ENCODE measurements at places on chromosomes 1 and 21.

- no peak for DNase-seq
Measured at GRCh38 chr21:28235169-28235895, 757.3 kb downstream of the LTN1 start.

GRCh38 chr1:247459507-247459906, 1.6 kb upstream of the OR2B11 start:
- no peak for DNase-seq

GRCh38 chr1:202599669-202600431, 110.4 kb downstream of the SYT2 start:
- no peak for DNase-seq

GRCh38 chr1:87230501-87230900, 98.2 kb upstream of the LMO4 start:
- DNase-seq = no peak

DNA sequence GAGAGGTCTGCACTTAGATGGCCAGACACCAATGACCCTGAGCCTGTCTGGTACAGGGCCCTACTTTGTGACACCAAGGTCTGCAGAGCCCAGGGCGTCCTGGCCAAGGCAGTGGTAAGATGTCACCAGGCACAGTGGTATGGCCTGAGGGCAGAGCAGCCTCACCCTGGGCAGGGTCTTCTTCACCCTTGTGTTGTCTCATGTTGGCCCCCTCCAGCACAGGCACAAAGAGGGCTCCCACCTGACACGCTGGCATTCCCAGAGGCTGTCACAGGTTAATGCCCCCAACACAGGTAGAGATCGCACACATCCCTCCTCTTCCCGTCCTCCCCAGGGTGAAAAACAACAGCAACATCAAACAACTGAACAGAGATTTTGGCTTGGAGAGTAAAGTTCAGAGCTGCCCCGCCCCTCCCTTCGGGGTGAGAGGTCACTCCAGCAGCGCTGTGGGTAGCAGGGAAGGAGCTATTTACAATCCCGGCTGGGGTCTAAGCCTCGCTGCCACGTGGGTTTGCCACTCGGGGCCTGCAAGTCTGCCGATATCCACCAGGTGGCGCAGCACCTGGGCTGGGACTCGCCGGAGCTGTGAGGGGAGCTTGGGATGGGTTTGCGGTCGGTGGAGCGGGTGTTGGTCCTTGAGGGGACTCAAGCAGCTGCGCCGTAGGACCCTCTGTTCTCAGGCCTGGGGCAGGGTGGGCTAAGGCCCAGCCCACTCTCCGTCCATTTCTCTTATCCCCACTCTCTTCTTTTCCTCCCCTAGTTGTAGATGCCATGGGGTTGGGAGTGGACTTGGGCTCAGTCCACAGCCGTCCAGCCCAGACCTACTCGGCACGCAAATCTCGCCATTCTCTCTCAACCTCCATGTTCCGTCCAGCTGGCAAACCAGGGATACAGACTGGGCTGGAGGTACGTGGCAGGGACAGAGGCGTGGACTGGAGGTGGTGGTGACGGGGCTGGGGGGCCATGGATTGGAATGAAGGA, 12.7 kb downstream of the EFNA3 start:
- DNase-seq = peak; percentile 47

GRCh38 chr1:22141554-22142314, 1.2 kb downstream of the WNT4 start:
- no peak for DNase-seq

DNA sequence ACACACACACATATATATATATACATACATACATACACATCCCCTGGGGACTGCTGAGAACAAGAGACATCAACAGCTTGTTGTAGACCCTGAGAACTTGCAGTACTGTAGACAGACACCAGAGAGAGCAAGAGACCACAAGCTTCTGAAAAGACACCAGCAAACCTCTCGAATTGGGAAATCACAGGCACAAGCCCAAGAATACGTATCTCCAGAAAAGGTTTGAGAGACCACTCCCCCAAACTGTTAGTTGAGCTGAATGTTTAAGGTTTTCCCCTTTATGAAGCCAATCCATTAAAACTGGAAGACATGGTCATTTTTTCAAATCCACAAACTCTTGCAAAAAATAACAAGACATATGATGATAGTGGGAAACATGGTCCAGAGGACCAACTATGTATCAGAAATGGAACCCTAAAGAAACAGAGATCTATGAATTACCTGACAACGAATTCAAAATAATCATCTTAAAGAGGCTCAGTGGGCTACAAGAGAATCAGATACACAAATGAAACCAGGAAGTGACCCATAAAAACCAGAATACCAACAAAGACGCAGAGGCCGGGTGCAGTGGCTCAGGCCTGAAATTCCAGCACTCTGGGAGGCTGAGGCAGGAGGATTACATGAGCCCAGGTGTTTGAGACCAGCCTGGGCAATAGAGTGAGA, 45.1 kb downstream of the SLC2A1 start:
- peak; percentile 98 for DNase-seq

DNA sequence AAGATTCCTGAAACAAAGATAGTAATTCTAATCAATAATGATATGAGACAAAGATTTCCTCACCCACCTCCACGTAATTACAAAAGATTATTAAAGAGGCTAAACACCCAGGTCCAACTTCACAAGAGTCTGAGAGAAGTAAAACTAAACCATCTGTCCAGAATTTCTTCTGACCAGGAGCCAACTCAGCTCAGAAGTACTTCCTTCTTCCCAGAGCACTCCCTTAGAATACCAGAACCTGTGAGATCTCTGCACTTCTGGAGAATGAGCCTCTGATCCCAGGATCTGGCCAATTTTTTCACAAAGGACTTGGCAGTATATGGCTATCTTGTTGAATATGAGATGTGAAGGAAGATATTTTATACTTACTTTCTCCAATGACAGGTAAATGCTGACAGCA, 120.6 kb upstream of the PALMD start:
- no peak for DNase-seq

- no peak for DNase-seq
Measured at GRCh38 chr1:31434101-31434871, 21.3 kb downstream of the SERINC2 start.

- DNase-seq = no peak
Measured at GRCh38 chr1:180785887-180786286, 126.8 kb upstream of the KIAA1614 start.
